ENCODE measurements at places on chromosomes 2 and 18.

GRCh38 chr2:197838579-197838978, 34.2 kb downstream of the PLCL1 start:
- no peak for DNase-seq

DNA sequence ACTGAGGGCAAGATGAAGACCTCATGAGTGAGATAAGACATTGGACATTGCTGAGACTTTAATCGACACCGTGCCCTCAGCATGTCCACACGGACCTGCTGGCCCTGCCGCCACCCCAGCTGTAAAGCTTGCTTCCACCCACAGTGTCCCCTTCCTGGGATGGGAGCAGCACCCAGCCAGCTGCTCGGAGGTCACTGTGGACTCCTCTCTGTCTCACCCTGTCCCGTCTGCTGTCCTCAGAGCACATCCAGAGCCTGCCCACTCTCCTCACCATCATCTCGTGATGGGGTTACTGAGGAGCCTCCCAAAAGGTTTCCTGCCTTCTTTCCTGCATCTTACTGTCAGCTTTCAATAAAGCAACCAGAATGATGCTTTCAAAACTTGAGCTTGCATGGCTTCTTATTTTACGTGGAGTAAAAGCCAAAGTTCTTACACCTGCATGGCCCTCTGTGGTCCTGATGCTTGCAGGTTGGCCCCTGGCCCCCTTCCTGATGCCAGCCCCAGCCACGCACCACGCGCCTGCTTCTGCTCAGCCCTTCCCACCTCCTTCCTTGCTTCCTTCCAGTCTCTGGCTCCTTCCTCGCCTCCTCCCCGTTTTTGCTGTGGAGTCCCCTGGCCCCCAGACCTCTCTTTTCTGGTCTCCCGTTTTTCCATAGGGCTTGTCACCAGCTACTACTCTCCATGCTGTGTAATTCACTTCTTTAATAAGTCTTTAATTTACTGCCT, 67.0 kb downstream of the DGKD start:
- peak; percentile 27 for DNase-seq

DNA sequence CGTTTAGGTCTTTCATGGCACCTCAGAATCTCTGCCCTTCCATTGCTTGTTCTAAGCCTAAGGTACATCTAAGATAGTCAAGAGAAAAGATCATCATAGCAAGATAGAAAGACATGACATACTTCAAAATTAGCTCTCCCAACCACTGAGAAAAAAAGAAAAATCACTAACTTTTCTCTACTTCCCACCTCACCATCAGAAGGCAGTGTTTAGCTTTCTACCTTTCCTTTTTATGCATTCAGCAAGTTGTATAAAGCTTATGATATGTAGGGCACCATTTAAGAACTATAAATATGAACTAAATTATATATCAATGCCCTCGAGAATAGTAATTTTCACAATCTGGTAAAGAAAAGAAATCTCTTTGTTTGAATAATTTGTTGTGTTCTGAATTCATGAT, 331.8 kb upstream of the VWC2L start:
- no peak for DNase-seq

DNA sequence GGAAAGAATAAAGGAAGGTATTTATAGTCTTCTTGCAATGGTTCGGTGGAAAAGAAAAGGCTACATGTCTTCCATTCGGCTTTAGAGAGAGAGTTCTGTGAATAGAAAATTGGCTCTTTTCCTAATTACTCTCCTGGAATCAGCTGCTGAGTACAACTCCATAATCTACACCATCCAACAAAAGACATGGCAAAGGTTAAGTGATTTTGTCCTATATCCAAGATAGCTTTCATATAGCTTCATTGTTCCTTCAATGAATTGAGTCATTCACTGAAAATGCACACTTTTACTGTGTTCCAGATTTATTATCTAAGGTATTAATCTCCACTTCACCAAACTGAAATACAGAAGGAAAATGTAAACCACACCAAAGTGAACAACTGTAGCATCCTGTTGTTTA, 514.5 kb downstream of the LRRTM4 start:
- no peak for DNase-seq

All from ecto neural progenitor cell (in vitro differentiated cells).